K562 (cell line): ENCODE measurements at places on chromosomes 5 and 9. TPM values are rescaled to one million over a fixed set of nuclear protein-coding genes. Genes with fewer than 3 reads are reported as not detected.

The MEF2C gene
- 25.1 and 28.8 TPM in 2 replicates for polyA plus RNA-seq

The SELENOP gene
- polyA plus RNA-seq = 3.9 and 5.6 TPM in 2 replicates

DNA sequence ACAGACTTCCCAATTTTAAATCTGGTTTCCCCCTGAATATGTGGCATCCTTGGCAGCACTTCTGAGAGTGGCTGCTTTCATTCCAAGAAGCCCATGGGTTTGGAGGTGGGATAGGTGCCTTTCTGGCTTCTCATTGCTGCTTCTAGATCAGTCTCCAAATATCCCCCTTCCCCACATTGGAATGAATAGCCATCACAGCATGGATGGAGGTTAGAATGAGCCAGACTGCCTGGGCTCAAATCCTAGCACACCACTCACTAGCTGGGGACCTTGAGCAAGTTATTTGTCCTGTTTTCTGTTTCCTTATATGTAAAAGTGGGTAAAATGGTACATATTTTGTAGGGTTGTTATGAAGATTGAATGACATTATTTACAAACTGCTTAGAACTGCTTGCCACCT lies 13.8 kb upstream of the IL13 start:
- DNase-seq = no peak

The SPDL1 gene
- 46.7 and 59.6 TPM in 2 replicates for polyA plus RNA-seq

DNA sequence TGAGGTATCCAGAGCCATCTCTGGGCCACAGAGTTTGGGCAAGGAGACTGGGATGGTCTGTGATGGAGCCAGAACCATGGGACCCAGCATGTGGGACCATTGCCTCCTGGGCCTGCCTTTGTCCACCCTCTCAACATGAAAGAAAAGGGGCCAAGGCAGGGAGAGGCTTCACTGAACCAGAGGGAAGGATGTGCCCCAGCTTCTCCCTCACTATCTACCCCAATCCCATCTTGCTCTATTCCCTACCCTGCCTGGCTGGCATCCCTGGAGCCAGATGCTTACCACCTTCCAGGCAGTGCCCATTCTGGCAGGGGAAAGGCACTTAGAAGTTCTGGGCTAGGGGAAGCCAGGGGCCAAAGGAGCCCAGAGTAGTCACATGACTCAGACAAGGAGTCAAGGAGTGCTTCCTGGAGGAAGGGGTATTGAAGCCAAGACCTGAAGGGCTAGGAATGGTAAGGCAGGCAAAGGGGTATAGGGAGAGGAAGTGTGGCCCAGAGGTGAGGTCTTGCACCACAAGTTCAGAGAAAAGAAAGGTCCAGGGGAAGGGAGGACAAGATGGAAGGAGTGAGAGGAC lies 9.8 kb downstream of the PDLIM4 start:
- DNase-seq = no peak

DNA sequence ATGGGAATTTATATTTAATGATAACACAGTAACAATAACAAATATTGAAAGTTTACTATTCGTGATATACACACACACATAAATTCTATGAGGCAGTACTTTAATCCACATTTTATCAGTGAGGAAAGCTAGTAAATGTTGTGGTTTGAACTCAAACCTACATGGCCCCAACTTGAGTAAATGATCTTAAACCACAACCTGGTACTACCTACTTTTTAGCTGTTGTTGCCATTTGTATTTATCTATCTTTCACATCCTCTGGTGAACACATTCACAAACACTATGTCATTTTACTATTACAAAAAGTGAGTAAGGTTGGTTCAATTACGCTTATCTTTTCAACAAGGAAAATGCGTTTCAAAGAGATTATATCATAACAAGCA lies 186.1 kb downstream of the SMC2 start:
- DNase-seq = no peak

- peak; percentile 58 for DNase-seq
These were observed 1.7 kb upstream of the PTGDS start for GRCh38 chr9:136975644-136976043.

DNA sequence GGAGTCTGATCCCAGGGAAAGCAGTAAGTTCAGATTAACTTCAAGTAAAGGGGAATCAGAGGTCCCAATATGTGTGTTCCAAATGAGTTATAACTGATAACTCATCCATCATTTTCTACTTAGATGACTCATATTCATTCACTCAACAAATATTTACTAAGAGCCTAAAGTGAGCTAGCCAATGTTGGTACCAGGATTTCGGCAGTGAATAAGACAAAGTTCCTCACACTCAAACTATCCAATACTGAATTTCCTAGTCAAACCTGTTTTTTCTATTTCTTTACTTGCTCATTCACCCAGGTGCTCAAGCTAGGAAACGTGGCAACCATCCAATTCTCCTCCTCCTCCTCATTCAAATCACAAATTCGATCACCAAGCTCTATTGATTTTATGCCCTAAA lies 25.8 kb downstream of the FBXW2 start:
- no peak for DNase-seq

DNA sequence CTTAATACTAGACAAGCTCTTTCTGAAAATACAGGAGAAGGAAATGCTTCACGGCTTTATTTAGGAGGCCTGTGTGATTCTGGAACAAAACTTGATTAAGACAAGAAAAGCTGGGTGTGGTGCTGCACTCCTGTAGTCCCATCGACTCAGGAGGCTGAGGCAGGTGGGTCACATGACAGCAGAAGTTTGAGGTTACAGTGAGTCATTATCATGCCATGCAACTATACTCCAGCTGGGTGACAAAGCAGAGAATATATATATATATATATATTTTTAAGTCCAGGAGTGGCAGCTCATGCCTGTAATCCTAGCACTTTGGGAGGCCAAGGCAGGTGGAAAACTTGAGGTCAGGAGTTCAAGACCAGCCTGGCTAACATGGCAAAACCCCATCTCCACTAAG lies 33.1 kb upstream of the SPIN1 start:
- DNase-seq = no peak

GRCh38 chr9:94980947-94981722 lies 254.6 kb downstream of the AOPEP start:
- DNase-seq = no peak

The ZCCHC7 gene
- 34.1 and 36.1 TPM in 2 replicates for polyA plus RNA-seq

- no peak for DNase-seq
These were observed 97.2 kb downstream of the CRB2 start for GRCh38 chr9:123453076-123453667.

DNA sequence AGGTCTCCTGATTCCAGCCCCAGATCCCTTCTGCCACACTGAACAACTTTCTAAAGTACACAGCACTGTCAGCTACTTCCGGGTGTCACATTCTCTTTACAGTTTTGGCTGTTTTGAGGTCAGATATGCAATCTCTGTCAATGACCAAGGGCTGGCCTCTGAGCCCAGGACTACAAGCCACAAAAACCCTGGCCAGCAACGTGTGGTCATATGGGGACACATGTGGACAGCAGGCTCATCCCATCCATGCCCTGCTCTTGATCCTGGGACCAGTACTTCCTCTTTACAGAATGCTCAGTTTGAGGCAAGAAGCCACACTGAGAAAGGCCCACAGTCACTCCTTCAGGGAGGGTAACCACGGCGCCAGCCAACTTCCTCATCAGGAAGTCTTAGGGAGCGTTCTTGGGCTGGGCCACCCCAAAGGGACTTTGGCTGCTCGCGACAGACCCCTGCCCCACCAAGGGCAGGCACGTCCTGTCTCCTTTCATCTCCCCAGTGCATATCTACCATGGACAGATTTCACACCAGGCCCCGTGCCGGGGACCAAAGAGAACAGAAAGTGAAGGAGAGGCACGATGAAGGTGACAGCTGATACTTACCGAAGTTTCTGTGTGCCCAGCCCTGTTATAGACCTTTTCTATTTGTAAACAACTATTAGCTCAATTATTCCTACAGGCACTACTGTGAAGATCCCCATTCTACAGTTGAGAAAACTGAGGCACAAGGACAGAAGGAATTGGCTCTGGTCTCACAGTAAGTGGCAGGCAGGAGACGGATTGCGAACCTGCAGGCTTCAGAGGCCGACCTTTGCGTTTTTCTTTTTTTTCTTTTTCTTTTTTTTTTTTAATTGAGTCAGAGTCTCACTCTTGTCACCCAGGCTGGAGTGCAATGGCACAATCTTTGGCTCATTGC lies 37.3 kb downstream of the STK10 start:
- peak; percentile 54 for DNase-seq

GRCh38 chr5:160970605-160971191 lies 118.7 kb upstream of the ATP10B start:
- no peak for DNase-seq

- no peak for DNase-seq
These were observed 91.5 kb downstream of the ANKRD33B start for GRCh38 chr5:10655161-10655971.

The PAEP gene
- 0.70 and 0.90 TPM in 2 replicates for polyA plus RNA-seq

The SLCO4C1 gene
- polyA plus RNA-seq = 0.20 and 0.22 TPM in 2 replicates

The DMRT3 gene
- polyA plus RNA-seq = not detected in 2 replicates

The NDFIP1 gene
- 26.0 and 37.5 TPM in 2 replicates for polyA plus RNA-seq

The FSTL4 gene
- polyA plus RNA-seq = 0.08 and 0.11 TPM in 2 replicates

The C5orf24 gene
- polyA plus RNA-seq = 22.5 and 34.1 TPM in 2 replicates

GRCh38 chr5:51488803-51489642 lies 105.8 kb downstream of the ISL1 start:
- no peak for DNase-seq

GRCh38 chr9:125982798-125983406 lies 235.7 kb downstream of the PBX3 start:
- no peak for DNase-seq

The G3BP1 gene
- 69.7 and 79.8 TPM in 2 replicates for polyA plus RNA-seq

DNA sequence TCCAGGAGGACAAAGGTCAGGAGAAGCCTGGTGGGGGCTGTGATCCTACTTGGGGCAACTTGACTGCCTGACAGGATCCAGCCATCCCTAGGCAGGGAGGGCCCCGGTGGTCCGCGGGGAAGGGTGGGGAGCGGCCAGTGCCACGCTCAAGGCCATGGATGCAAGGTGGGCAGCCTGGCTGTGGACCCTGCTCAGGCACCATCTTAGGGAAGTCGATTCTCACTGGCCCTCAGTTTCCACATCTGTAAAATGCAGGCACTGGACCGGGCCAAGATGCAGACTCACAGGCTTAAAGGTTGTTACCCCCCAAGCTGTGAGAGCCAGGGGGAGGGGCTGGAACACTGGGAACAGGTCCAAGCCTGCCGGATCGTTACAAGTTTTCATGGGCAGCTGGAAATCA lies 8.7 kb upstream of the DOLPP1 start:
- no peak for DNase-seq

- DNase-seq = no peak
These were observed 51.2 kb upstream of the PALM2AKAP2 start for GRCh38 chr9:109728686-109729300.
